GM10248 (cell line): ENCODE measurements at places on chromosomes 2 and 18.

DNA sequence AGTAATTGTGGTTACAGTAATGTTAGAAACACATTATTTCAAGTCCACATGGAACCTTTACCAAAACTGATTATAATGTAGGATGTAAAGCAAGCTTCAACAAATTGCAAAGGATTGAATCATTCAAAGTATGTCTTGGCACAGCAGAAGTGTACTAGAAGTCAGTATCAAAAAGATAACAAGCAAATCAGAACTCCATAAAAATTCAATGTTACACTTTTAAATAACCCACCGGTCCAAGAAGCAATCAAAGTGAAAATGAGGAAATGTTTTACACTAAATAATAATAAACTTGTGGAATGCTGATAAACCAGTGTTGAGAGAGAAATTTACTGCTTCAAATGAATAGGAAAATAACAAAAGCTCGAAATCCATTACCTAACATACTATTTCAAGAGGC is 47.7 kb downstream of the TTC21B start:
- no peak for DNase-seq

DNA sequence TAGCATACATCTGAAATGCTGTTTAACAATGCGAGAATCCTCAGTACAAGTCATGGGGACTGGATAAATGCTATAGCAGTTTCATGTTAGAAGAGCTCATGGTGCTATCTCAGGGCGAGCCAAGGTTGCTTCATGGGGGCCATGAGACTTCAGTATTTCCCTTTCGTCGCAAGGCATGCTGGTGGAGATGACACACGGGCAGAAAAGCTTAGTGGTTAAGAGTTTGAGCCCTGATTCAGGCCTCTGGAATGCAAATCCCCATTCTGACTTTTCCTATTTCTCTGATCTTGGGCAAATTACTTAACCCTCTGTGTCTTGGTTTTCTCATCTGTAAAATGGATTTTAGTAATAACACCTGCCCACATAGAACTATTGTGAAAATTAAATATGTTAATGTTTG is 57.4 kb upstream of the EPHA4 start:
- no peak for DNase-seq

- DNase-seq, result no peak
Observed at GRCh38 chr2:174971868-174972781, 33.1 kb downstream of the CHN1 start.

DNA sequence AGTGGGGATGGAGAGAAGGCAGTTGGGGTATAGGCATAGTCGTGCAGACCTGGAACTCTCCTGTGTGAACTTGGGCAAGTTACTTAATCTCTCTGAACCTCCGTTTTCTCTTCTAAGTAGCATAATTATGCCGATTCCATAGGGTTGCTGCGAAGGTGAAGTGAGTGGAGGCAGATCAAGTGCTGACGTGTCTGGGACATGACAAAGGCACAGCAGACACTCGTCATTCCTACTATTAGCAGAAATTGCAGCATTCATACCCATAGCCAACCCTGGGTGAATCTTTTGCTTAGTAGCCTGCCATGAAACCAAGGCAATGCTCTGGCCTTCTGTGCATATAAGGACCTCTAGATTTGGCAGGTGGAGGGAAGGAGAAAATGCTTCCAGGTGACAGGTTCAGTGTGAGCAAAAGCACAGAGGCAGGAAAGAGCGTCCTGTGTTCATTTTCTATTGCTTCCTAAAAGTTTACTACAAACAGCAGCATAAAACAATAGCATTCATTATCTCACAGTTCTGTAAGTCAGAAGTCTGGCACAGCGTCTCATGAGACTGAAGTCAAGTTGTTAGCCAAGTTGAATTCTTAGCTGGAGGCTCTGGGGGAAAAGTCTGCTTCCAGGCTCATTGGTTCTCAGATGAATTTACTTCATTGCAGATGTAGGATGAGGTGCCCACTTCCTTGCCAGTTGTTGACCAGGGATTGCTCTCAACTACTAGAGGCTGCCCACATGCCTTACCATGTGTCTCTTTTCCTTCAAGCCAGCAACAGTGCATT is 77.8 kb downstream of the CTIF start:
- no peak for DNase-seq

DNA sequence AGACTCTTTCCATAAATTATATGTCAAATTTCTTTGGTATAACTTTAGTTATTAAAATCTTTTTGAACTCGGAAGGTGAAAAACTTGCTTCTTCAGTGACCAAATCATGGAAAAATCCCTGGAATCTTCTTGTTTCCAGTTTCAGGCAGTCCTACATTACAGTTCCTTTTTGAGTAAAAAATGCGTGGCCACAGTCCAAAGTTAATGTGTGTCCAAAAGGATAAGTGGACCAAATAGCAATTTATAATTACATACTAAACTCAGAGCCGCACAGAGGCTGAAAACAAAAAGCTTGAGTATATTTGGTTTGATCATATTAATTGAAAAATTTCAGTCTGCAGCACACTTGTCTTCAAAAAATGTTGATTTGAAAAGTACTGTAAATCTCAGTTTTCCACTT is 28.4 kb upstream of the DYNC2LI1 start:
- DNase-seq, result no peak

- no peak for DNase-seq
Observed at GRCh38 chr2:196268538-196269338, 97.4 kb upstream of the STK17B start.

DNA sequence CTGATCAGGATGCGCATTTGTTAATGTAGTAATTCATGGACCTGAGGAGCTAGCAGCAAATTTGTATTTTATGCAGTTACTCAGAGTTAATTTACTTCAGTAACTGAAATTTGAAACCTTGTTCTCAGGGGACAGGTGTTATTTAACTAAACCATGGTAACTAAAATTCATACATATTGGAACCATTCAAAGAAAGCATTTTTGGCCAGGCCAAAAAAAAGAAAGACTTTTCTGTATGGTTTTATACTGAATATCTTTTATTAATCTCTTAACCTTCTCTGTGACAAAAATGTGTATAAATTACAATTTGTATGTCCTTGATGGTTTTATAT is 4.4 kb upstream of the KLHL23 start:
- DNase-seq, result no peak

- no peak for DNase-seq
Observed at GRCh38 chr2:2714408-2714807, 383.3 kb upstream of the MYT1L start.

DNA sequence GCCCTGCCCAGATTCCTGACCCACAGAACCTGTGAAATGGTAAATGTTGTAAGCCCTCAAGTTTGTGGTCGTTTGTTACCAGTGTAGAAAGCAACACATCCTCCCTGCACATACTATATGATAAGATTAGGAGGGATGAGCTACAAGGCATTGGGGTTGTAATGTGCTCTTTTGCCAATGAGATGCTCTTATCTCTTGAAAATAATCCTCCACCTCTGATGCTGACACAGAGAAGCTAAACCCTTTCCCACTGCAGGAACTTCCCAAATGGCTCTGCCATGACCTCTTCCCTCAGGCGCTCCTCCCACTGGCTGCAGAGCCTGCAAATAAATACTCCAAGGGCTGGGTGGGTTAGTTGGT is 23.5 kb downstream of the CDC42EP3 start:
- no peak for DNase-seq

DNA sequence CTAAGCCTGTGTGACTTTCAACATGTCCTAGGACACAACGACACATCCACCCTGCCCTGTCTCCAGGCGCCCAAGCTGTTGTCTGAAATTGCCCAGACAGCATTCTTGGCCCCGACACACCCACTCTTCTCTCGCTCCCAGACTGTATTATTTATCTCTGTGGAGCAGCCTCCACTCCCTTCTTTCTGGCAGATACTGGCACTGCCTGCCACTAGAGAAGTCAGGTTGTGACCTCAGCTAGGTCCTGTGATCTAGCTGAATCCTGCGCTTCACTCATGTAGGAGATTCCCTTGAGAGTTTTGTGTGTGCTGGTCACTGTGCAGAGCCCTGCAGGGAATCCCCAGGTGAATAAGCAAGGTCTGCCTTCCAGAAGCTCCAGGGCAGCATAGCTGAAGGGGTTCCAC is 77.1 kb upstream of the TNP1 start:
- no peak for DNase-seq

DNA sequence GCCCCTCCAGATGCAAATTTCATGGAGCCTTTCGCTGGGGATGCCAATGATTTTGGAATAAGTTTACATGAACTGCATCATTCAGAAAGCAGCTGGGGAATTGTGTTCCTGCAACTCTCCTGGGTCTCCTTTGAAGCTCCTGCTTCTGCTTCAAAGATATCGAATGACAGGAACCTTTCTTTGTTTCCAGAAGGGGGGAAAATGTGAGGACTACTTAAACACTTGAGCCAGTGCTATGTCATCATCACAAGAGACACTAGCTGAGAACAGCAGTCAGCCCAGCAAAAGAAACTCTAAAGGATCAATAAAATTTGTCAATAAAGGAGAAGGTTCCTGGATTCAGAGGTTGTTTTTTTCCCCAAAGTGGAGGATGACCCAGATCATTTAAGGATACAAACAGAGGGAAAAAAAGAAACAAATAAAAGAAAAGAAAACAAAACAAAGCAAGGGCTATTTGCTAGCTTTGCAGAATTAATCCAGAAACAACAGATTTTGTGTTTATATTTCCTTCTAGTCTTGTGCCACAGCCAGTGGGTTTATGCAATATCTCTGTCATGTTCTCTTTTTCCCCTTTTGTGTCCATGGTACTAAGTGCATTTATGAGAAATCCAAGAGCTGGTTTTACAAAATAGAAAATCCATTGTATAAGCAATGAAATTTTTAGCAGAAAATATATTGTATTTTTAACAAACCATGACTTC is 463.7 kb downstream of the CDH2 start:
- no peak for DNase-seq

DNA sequence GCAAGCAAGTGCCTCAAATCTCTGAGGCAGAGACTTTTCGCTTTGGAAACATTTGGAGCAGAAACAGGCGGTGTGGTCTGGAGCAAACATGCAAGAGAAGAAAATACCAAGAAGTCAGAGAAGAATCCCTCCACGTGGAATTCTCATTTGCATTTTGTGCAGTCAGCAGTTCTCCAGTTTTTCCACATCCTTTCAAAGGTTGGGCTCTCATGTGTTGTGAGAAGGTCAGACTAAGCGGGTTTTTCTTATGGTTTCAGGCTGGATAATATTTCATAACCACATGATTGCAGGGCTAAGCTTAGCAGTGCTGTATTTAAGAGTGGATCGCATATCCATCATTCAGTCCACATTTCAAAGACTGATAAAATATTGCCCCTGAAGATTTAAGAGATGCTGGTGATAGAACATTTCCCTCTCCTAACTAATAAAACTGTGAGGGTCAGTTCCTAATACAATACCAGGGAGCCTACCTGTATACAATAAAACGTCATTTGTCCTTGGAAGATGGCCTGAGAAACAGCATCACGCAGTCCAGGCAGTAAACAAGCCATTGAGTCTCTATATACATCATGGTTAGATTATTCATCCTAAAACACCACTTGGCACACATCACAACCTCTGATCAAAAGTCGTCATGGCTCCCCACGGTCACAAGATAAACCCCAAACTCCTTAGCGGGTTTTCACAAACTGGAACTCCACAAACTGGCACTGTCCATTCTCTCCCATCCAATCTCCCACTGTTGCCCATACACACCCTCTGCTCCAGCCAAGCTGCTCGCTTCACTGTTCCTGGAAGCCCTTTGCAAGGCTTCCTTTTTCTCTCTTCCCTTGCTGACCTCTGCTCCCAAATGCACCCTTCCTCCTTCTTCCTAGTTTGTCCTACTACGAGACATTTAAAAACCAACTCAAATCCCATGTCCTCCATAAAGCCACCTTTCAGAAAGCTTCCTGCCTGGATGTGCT is 31.5 kb downstream of the ANKRD44 start:
- no peak for DNase-seq

- DNase-seq, result no peak
Observed at GRCh38 chr2:105055613-105056012, 17.7 kb downstream of the MRPS9 start.

DNA sequence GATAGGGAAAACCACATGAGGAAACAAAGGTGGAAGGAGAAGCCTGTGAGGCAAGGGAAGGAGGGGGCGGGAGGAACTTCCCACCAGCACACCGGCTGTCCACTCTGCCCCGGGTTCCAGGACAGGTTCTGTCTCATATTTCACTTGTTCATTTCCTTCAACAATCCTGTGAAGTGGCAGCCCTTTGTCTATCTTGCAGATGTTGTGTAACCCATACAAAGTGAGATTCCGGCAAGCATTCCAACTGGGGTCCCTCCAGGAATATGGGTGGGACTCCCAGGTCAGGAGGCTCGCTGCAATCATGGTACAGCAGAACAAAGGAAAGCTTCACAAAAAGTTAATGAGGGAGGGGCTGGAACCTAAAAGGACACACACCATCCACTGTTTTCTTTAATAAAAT is 271.3 kb upstream of the PXDN start:
- no peak for DNase-seq

- DNase-seq, result no peak
Observed at GRCh38 chr2:59578349-59578748, 975.1 kb downstream of the BCL11A start.

- no peak for DNase-seq
Observed at GRCh38 chr2:175006281-175006680, 1.1 kb upstream of the CHN1 start.
